NCI-H2171 (cell line): ENCODE measurements at places on chromosomes 3 and 15.

DNA sequence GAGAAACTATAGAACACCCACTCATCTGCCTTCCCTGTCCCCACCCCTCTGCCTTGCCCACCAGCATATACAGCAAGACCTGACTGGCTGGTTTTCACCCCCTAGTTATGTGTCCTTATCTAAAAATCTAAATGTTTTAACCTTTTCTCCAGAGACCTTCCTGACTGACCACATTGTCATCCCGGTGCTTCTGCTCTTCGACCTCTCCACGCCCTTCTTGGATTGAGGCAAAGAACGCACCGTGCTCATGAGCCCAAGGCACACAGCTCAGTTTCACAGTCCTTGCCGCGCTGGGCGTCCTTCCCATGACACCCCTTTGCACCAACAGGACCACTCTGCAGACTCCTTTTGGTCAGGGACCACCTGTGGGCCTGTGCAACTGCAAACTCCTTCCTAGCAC lies 62.7 kb downstream of the B3GNT5 start:
- DNase-seq, result no peak

GRCh38 chr15:25742041-25742730 lies 120.9 kb downstream of the ATP10A start:
- no peak for DNase-seq

DNA sequence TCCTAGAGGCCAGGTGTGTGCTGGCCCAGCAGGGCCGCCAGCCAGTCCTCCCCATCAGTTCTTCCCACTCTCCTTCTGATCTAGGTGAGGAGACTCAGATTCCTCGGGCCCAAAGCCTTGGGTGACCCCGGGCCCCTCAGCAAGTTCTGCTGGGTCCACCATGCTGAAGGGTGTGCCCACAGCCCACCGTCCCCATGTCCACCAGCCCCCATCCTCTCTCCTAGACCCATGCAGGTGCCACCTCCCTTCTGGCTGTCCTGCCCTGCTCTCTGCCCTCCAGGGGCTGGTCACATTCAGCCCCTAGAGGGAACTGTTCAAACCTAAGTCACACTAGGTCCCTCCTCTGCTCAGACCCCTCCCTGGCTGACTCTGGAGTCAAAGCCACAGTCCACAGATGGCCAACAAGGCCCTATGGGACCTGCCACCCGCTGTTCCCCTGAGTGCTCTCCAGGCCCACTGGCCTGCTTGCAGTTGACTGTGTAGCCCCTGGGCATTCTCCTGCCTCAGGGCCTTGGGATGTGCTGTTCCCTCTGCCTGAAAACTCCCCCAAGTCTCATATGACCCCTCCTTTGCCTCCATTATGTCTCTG lies 878 bp upstream of the TLR9 start:
- no peak for DNase-seq

DNA sequence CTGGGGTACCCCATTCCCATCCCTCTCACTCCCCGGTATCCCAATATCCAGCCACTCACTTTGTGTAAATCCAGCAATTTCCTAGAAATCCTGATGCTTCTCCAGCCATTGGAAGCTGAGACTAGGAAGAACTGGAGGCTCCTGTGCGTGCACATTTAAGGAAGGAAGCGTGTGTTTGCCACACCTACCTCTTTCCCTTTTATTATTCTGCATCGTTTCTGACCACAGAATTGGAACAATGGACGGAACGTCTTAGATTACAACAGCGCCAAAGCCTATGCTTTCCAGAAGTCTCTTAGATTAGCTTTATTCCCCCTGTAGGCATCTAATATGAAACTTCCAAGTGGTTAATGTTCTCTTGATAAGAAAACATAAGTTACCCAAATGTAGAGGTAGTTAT lies 234.8 kb upstream of the TRIM42 start:
- DNase-seq, result no peak

GRCh38 chr3:195153130-195153529 lies 117.8 kb downstream of the XXYLT1 start:
- peak; percentile 81 for DNase-seq

GRCh38 chr3:155037508-155038202 lies 42.5 kb upstream of the MME start:
- no peak for DNase-seq

- DNase-seq, result no peak
Observed at GRCh38 chr15:56894601-56895000, 23.8 kb upstream of the TCF12 start.

GRCh38 chr3:14324224-14324944 lies 78.0 kb upstream of the SLC6A6 start:
- DNase-seq, result no peak

GRCh38 chr3:151213881-151214280 lies 10.9 kb upstream of the GPR171 start:
- DNase-seq, result no peak

GRCh38 chr15:58616171-58616570 lies 133.3 kb downstream of the ADAM10 start:
- no peak for DNase-seq

GRCh38 chr15:36953346-36953745 lies 147.0 kb downstream of the MEIS2 start:
- DNase-seq, result no peak

- DNase-seq, result no peak
Observed at GRCh38 chr3:151775314-151776258, 38.3 kb upstream of the AADAC start.

- no peak for DNase-seq
Observed at GRCh38 chr3:126664591-126665214, 9.8 kb upstream of the TXNRD3 start.

DNA sequence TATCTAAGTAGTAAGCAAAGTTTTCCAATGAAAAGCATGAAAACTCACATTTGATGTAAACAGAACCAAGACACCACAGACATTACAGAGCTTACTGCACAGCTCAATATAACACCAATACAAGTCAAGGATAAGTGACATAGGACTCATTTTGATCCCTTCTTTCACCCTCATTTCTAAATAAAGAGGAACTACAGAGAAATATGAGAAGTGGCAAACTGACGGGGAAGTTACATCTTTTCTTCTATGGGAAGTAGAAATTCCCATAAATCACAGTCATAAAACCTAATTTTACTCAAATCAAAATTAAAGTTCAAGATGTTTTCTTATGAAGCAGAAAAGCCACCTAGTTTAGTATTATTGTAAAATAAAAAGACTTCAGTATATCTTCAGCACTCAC lies 3.8 kb downstream of the ATG3 start:
- DNase-seq, result no peak

DNA sequence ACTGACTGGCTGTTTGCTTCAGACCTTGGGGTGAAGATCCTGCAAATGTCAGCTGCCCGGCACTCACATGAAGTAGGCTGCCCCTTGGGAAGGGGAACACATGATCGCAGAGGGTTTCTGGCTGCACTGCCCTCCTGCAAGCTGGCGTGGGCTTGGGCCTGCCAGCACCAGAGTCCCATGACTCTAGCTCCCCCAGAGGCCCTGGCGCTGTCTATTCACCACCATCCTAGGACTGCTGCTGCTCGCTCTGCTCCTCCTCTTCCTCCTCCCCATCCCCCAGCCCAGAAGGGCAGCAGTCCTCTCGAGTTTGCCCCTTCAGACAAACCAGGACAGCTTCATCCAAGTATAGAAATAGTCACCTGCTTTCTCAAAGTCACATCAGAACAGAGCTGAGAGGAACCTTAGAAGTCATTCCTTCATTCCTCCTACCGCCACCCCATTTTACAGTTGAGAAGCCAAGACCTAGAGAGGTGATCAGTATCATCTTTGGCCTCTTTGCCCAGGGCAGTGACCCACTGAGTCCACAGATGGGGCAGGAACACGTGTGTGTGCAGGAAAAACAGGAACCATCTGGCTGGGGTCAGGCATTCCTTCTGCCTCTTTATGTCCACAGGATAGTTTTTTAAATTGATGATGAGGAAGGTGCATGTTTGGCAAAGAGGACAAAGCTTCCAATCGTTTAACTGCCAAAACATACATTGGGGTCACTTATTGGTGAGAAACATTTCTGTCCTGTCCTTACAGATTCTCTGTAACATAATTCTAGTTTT lies 13.2 kb downstream of the DPH3 start:
- no peak for DNase-seq

DNA sequence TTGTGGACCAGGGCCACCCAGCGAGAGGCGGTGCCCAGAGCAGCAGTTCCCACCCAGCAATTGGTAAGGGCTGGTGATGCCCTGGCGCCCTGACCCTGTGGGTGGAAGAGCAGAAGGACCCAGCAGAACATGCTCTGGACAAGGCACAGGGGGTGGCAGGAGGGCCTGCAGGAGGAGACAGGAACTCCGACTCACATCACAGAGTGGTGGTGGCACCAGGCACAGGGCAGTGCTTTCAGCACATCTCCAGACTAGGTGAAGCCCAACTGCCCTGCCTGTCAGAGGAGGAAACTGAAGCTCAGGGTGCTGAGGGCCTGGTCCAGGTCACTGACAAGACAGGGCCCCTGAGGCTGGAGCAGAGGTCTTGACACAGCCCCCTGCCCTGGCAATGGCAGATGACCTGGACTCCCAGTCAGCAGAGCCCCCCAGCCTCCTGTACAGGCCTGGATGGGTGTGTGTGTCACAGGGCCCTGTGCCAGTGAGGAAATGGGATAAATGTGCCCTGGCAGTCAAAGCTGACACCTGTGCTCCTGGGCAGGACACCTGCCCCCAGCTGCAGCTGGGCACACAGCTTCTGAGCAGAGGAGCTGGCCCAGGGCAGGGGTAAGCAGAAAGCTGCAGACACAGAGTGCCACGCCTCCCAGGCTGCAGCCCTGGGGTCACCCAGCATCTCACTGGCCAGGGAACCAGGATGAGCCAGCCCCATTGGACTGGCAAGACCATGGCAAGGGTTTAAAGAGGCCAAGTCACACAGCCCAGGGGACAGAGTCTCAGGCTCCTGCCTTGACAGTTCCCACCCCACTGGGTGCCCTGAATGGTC lies 11.4 kb downstream of the KLF15 start:
- DNase-seq, result no peak

- peak; percentile 4 for DNase-seq
Observed at GRCh38 chr3:4633078-4634004, 140.2 kb downstream of the ITPR1 start.

GRCh38 chr3:175312791-175313190 lies 453.7 kb downstream of the NAALADL2 start:
- no peak for DNase-seq

DNA sequence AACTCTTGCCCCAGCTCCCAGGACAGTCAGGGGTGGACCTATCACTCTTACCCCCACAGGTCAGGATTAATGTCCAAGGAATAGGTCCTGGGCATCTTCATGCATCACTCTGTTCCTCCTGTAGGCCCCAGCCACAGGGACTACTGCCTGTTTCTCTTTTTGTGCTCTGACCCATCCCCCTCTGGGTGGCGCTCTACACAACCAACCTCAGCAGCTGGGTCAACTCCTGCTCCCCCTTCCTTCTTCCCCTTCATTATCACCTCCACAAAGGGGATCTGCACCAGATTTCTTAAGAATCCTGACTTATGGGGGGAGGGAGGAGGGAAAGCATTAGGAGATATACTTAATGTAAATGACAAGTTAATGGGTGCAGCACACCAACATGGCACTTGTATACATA lies 12.2 kb upstream of the TRANK1 start:
- no peak for DNase-seq

- no peak for DNase-seq
Observed at GRCh38 chr3:26535151-26535550, 87.4 kb upstream of the LRRC3B start.
